ENCODE measurements at places on chromosomes 13 and 19.

DNA sequence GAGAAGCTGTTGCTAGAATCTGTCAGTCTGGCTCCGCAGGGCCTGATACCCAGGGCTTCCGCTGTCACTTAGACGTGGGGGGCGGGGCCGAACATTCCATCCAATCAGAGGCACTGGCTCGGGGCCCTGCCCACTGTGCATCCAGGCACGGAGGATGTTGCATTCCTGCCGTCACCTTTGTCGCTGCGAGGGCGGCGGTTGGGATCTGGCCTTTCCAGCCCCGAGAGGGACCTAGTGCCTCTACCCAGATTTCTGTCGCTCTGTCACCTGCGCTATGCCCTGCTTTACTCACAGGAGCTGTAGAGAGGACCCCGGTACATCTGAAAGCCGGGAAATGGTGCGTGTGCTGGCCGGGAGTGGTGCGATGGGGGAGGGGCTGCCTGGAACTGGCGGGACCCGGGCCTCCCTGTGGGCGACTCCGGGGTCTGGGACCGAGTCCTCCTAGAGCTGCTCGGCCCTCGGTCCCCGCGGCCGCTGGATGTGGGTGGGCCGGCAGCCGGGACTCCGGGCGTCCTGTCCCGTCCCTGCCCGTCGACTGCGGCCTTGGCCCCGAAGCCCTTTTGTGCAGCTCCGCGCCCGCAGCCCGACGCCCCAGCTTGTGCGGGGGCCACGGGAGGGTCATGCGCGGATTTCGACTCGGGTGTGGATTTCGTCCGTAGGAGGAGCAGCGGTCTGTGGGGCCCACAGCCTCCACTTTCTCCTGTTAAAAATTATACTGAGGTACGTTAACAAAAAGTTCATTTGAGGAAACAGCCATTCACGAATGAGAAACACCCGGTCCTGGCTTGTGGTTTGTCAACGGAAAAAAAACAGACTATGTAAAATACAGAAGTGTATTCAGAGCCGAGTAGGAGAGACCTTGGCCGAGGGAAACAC, at the start of gene ZNF439:
Gene ZNF439, plus strand, starts transcription at position 133 of the 876 bp plus-strand sequence. Its CDS starts 142 bp downstream, at position 275.
- DNase-seq = peak; percentile 92

DNA sequence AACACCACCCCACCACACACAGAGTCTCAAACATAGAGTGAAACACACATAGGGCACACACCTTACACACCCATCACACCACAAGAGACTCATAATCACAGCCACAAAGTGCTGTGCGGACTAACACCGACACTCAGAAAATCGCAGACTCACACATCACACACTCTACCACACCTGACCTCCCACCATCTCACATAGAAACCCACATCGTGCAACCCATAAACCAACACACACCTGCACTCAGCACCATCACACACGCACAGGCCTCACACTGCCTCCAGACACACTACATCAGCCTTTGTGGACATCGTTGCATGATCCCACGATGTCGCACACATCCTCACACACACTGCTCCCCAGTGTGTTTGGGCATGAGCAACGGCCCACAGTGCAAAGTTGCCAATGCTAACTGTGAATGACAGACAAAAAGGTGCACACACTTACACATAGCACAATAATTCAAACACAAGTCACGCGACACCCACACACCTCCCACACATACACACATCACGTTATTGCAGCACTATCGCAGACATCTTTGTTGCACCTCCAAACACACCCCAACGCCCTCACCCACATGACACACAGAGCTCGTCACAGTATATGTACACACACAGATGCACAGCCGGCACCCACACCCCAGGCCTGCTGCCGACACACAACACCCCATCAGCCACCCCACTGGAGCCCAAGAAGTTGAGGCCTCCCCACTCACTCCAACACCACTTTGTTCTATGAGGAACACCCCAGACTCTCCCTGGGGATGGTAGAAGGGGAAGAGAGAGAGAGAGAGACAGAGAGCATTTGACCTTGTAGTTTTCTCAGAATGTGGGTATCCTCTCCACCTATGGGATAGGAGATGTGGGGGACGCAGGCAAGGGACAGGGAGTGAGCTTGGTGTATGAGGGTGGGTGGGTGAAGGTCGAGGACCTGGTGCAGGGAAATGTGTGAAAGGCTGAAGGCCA, 1.2 kb upstream of the ATP1A3 start:
- no peak for DNase-seq

DNA sequence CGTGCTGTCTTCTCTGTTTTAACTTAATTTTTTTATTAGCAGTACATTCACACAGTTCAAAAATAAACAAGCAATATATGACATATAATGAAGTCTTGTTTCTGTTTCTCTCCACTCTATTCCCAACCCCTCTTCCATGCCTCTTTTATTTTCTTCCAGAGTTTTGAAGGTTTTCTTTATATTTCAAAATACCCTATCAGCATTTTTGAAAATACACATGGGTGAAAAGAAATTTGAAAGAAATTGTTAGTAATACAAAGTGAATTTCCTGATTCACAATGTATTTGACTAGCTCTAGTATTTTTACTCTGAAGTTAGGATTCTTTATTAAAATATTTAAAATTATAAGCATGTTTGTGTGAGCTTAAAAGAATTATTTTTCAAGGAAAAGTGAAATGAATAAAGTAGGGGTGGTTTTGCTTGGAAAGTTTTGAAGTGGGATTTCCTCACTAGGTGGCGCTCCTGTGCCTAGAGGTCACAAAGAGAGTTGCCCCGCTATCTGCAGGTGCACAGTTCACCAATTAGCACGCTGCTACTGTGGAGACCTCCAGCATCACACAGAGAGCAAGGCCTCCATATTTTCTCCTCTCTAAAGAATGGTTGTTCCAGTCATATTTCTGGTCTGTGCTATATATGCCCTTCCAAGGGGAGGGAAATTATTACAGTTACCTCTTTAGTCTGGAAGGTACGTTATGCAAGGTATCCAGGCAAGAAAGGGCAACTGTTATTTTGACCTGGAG, 37.6 kb downstream of the SOX21 start:
- peak; percentile 37 for DNase-seq

- DNase-seq = no peak
Observed at GRCh38 chr13:86932776-86933334, 738.3 kb upstream of the SLITRK5 start.

DNA sequence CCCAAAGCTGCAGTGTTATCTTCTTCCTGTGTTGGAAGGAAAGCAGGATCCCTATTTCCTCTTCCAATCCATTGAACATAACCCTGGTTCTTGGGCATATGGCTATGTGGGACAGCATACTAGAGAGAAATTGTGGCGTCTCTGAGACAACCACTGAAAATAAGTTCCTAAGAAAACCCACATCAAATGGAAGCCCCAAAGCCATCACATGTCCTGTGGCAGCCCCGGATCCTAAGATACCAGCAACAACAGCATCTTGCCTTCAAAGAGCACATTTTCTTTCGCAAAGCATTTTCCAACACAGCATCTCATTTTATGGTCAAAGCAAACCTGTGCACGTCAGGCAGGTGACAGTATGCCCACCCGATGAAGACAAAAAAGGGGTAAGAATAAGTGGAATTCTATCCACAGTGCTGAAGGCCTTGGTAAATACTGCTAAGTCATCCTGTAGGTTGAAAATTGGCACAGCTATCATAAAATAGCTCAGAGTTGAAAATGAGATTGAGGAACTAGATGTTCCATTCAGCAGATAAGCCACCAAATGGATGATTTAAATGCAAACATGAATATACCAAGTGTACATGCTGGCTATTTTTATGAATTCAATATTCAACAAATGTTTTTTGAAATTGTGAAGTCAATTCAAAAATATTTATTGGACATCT, 232.2 kb downstream of the DLEU7 start:
- DNase-seq = no peak

DNA sequence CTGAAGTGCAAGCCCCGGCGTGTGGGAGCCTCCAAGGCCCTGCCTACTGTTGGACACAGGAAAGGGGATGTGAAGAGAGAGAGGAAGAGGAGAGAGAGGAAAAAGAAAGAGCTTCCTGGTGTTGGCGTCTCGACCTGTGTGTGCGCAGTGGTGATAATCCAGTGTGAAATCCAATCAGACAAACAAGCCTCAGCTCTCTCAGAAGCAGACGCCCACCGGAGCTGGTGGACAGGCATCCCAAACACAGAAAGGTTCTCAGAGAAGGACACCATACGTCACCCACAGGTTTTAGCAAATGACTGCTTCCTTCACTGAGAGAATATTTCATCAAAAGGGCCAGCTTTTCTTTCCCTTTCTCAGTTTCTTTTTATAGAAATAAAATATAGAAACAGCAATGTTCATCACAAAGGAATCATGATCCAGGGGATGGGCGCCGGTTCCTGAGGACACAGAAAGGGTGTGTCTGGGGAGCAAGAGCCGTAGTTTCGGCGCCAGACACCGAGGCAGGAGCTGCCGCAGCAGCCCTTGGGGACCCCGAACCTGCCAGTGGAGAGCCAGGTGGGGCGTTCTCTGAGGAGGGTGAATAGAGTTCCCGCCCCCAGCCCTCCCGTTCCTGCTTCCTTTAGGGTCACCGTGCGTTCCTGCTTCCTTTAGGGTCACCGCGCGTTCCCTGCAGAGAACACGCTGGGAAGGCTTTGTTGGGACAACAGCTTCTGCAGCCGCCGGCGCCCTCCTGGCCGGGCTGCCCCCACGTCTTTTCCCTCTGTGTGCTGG, 145.8 kb upstream of the SOX1 start:
- DNase-seq = no peak

DNA sequence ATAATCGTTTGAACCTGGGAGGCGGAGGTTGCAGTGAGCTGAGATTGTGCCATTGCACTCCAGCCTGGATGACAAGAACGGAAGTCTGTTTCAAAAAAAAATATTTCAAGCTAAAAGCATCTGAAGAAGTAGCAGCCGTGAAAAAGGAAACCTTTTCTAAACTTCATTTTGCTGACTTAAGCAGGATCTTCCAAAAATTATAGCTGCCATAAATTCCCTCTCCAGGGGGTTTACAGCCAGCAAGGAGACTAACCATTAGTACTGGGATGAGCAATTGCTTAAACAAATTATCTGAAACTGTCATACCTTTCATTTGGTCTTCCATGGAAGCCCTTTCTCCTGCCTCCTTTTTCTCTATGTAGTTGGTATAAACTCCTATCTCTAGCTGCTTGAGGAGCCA, 69.9 kb upstream of the TSC22D1 start:
- DNase-seq = no peak

- DNase-seq = no peak
Observed at GRCh38 chr19:56707821-56708220, 36.3 kb upstream of the ZNF835 start.
